ENCODE measurements at places on chromosomes 16 and 17.

DNA sequence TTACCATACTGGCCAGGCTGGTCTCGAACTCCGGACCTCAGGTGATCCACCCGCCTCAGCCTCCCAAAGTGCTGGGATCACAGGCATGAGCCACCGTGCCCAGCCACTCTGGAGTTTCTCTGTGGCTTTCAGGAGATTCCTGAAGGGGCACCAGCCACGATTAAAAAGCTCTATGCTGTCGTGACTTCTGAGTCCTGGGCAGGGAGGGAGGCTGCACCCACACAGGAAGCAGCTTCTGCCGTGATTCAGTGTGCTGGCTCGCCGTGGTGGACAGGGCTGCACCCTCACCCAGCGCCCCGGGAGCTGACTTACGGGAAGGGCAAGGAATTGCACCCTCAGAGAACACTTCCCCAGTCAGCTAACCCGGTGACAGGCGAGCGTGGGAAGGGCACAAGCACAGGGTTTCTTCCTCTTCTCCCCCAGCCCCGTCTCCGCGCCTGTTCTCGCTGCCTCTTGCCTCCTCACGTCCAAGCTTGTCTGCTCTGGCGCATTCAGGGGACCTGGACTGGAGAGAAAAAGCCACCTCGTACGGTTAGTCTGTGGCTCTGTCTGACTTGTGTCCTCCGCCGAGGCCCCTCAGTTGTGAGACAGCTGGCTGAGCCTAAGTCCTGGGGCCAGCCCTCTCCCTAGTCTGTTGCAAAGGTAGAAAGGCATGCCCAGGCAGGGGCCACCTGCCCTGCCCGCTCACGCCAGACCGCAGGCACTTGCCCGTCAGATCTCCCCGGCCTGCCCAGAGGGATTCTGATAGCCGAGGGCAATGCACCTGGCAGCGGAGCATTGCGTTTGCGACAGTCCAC lies 145.0 kb downstream of the SEC14L1 start:
- peak; percentile 24 for DNase-seq

DNA sequence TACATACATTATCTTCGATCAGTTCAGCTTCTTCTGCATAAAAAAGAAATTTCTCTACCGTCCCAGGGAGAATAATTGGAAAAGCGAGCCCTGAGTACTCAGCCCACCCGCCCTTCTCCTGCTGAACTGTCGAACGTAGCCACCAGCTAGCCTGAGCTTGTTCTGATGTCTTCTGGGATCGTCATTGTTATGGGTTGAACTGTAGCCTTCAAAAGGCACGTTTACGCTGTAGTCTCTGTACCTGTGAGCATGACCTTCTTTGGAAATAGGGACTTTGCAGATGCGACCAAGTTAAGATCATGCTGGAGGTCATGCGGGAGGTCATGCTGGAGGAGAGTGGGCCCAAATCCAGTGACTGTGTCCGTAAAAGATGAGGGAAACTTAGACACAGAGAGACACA lies 86.2 kb downstream of the CMIP start:
- no peak for DNase-seq

GRCh38 chr16:61309386-61309785 lies 726.9 kb downstream of the CDH8 start:
- no peak for DNase-seq

- no peak for DNase-seq
These were observed 295.1 kb upstream of the RBFOX1 start for GRCh38 chr16:7037495-7037894.

Measured in CD4-positive, alpha-beta T cell treated with Interleukin-10 for 1 hour (primary cell).